HFFc6 (cell line): ENCODE measurements at places on chromosomes 11 and 22. TPM values are rescaled to one million over a fixed set of nuclear protein-coding genes. Genes with fewer than 3 reads are reported as not detected.
A peak's percentile ranks its signal among the peaks of the same experiment; 100 is the strongest.

The TRIM49 gene
- total RNA-seq, result not detected in 2 replicates

The CEP126 gene
- 2.1 and 2.4 TPM in 2 replicates for total RNA-seq

The SHISAL1 gene
- total RNA-seq, result not detected in 3 replicates

The RBMXL2 gene
- not detected in 3 replicates for total RNA-seq

The CRYBB1 gene
- total RNA-seq, result not detected in 3 replicates

The NXPE2 gene
- not detected in 3 replicates for total RNA-seq

The LRP5 gene
- 2.9 to 14.8 TPM (median 13.4 TPM) in 3 replicates for total RNA-seq

DNA sequence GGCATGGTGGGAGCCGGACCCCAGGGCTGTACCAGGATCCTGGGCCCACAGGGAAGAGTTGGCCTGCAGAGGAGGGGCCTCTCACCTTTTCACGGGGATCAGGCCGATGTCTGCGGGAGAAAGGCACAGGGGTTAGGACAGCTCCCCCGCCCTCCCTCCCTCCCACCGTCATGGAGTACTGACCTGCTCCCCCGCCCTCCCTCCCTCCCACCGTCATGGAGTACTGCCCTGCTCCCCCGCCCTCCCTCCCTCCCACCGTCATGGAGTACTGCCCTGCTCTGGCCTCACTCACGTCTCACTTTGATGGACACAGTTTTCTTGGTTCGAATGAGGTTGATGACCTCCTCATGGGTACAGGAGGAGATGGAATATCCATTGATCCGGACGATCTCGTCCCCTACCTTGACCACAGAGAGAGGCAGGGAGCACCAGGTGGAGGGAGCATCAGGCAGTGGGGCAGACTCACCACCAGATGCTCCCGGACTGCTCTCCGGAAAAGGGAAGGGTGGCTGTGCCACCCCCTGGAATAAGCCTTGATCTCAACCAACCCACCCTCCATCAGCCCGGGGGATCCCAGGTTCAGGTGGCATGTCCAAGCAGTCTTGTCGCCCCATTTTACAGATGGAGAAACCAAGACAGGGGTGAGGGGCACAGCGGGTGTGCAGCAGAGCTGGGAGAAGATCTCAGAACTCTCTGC lies 17.1 kb downstream of the USH1C start:
- peaks cover 7% of the 10 kb centered on the region for H3K4me1 ChIP-seq
- H3K4me3 ChIP-seq, result no peak overlapping the region
- no peak overlapping the region for H3K27ac ChIP-seq
- peaks cover 44% of the 10 kb centered on the region for H3K27me3 ChIP-seq

DNA sequence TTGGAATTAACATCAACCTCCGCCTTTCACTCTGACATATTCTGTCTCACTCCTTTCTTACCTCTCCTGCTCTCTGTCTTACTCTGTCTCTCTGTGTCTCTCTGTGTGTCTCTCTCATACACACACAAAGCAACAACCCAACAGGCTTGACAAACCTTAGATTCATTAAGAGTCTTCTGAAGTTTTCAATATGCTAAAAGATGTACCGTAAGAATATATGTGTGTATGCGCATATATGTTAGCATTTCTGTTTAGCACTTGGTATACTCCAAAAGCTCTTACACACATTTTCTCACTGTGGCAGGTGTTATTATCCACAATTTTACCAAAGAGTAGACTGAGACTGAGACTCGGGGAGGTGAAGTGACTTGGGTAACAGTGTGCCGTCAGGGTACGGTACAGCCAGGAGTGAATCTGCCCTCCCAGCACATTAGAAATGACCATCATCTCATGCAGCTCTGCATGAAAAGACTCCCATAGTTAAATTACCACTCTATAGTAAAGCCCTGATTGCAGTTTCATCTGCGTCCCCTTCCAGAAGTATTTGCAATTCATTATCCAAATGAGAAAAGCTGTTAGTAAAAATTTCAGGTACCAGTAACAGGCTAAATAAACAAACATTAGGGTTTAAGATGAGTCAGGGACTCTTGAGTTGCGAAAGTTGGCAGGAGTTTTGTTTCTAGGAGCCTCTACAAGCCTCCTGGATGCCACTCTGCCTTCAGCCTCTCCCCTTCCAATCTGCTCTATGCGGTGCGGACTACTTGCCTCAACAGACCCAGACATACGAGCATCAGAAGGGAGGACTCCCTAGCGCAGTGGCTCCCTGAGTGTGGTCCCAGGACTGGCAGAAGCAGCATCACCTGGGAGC lies 195.2 kb upstream of the TMEM45B start:
- H3K4me1 ChIP-seq, result no peaks in the 10 kb centered on the region
- H3K27ac ChIP-seq, result no peak overlapping the region
- no peak overlapping the region for H3K4me3 ChIP-seq
- DNase-seq, result no peak
- no peaks in the 10 kb centered on the region for H3K36me3 ChIP-seq
- H3K27me3 ChIP-seq, result peaks cover 53% of the 10 kb centered on the region

- peaks cover 9% of the 10 kb centered on the region for H3K4me1 ChIP-seq
- peaks cover 4% of the 10 kb centered on the region for H3K27me3 ChIP-seq
- H3K27ac ChIP-seq, result no peak overlapping the region
Measured at GRCh38 chr22:47151490-47151889, 389.0 kb downstream of the TBC1D22A start.

DNA sequence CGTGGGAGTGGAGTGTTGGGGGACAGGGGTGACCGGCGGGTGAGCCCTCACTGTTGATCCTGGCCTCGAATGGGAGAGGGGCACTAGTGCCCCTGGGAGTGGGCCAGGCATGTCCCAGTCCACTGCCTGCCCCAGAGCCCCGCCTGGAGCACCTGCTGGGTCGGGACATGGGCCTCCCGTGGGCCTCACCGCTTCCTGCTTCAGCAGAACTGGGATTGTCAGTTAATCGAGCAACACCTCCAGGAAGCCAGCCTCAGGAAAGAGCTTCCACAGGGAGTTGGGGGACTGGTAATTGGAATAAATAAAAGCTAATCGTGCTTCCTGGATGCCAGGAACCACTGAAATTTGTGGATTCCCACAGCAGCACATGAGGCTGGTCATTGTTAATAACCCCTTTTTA lies 43.8 kb downstream of the PARVB start:
- no peaks in the 10 kb centered on the region; the same call in 1 of the 2 replicates for H3K27me3 ChIP-seq
- H3K4me1 ChIP-seq, result no peaks in the 10 kb centered on the region
- no peak overlapping the region for H3K27ac ChIP-seq

GRCh38 chr11:40273192-40273732 lies 1186.2 kb downstream of the LRRC4C start:
- peaks cover 3% of the 10 kb centered on the region for H3K27me3 ChIP-seq
- peaks cover 8% of the 10 kb centered on the region; the same call in 1 of the 2 replicates for H3K4me1 ChIP-seq
- no peaks in the 10 kb centered on the region for H3K36me3 ChIP-seq
- DNase-seq, result no peak
- H3K27ac ChIP-seq, result no peak overlapping the region

GRCh38 chr22:38754751-38755154 lies 1.0 kb downstream of the SUN2 start:
- H3K27ac ChIP-seq, result peak overlapping the region; percentile 97
- no peaks in the 10 kb centered on the region; the same call in 1 of the 2 replicates for H3K27me3 ChIP-seq
- H3K4me1 ChIP-seq, result peaks cover 41% of the 10 kb centered on the region
- H3K36me3 ChIP-seq, result no peaks in the 10 kb centered on the region

- H3K27ac ChIP-seq, result no peak overlapping the region
- no peaks in the 10 kb centered on the region for H3K4me1 ChIP-seq
- DNase-seq, result no peak
- H3K4me3 ChIP-seq, result no peak overlapping the region
Measured at GRCh38 chr11:25650319-25650718, 681.6 kb upstream of the ANO3 start.

GRCh38 chr11:117489999-117490679 lies 162.5 kb downstream of the CEP164 start:
- no peak overlapping the region for H3K27ac ChIP-seq
- no peak overlapping the region for H3K4me3 ChIP-seq
- no peaks in the 10 kb centered on the region for H3K36me3 ChIP-seq
- H3K27me3 ChIP-seq, result peaks cover 40% of the 10 kb centered on the region
- DNase-seq, result no peak
